ENCODE measurements at places on chromosomes 6 and 20.

- DNase-seq: no peak
These were observed 44.5 kb upstream of the DACT2 start for GRCh38 chr6:168363811-168364792.

DNA sequence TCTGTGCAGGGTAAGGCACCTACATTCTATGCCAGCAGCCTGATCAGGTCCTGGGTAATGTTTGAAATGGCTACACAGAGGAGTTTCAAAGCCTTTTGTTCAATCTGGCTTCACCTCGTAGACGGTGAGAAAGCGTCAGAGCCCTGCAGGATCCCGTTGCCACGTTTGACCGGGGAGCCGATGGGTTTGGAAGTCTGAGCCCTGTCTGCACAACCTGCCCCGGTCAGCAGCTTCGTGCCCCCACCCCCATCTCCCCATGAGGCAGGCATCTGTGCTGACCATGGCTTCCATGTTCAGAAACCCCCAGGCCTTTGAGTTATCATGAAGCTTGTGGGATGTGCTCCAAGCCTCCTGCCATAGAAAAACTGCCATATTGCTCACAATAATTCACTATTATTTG is 63.9 kb downstream of the PTPN1 start:
- no peak for DNase-seq

DNA sequence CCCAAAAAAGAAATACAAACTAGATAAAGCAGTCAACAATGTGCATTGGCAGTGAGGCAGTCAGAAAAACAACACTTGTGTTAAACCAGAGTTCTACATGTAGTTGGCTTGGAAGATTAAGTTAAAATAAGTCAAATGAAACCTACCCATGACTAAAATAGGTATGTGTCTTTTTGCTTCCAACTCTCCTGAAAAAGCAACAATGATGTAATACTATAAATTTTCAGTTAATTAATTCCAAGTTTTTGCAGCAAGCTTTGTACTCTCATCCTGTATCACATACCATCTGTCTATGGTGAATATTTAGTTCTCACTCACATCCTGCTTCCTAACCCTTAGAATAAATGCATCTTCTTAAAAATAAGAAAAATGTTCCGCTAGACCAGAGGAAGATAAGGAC is 261.5 kb downstream of the KIF16B start:
- DNase-seq: no peak

DNA sequence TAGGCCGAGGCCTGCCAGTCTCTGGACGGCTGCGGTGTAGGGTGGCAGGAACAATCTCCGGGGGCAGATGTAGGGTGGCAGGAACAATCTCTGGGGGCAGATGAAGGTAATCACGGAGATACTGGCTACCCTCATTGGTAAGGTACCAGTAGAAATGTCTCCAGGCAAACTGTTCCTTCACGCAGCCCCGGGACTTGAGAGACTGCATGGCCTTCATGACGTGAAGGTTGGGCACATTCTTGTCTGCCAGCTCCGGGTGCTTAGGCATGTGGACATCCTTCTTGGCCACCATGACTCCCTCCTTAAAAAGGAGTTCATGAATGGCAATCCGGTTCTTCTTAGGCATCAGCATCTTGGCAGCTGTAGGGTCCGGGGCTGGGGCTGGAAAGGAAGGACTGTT is 6.1 kb downstream of the FAM110A start:
- DNase-seq: no peak

DNA sequence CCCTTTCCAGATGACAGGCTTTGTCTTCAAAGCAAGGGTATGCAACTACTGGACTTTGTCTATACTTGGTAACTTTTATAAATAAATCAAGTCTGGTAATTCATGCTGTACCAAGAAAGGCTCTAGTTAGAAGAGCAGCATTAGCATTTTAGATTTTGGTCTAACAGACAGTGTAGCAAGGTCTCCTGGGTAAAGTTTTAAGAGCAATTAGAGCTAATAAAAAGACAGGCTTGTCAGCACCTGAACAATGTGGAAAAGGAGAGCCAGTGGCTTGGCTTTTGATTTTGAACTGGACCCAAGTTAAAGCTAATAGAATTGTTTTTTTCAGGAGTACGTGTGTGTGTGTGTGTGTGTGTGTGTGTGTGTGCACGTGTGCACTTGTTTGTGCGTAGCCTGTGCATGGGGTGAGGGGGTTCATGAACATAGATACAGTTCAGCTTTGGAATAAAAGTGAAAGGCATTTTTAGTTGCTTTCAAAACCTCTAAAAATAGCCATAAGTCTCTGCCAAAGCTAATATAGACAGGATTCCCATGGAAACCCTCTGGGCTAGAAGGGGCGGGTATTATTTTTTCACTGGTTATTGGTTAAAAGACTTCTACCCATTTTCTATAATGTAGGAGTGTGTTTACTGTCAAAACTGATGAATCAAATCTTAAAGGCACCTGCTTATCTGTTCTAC is 138.4 kb downstream of the KCNQ5 start:
- no peak for DNase-seq

DNA sequence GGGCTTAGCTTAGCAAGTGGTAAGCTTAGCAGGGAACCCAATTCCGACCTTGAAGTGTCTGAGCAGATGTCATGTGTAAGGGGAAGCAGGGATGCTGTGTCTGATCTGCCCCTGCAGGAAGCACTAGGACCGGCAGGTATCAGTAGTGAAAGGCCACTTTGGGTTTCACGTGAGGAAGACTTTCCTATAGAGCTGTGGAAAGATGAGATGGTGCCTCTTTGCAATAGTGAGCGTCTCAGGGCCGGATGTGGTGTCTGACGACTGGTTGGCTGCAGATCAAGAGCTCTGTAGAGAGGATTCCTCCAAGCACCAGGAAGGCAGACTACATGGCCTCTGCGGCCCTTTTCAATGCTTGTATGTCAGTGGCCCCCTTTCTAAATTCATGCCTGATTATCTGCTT is 98.3 kb downstream of the TIAM2 start:
- no peak for DNase-seq

- no peak for DNase-seq
These were observed 120.4 kb downstream of the OGFRL1 start for GRCh38 chr6:71408787-71409723.

DNA sequence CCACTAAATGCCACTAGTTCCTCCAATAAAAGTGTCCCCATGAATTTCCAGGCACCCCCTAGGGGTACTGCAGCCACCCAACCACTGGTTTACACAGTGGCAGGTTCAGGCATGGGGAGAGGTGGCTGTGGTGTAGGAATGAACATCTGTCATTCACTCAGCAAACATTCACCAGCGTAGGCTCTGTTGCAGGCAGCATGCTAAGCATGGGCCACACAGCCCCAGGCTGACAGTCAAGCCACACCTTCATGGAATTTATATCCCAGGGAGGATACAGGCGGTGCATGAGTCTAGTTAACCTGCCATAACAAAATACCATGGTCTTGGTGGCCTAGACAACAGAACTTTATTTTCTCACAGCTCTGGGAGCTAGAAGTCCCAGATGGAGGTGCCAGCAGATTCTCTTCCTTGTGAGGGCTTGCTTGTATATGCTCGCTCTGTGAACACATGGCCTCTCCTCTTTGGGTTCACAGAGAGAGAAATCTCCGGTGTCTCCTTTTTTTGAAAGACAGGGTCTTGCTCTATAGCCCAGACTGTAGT is 135.7 kb downstream of the EYA2 start:
- no peak for DNase-seq

GRCh38 chr6:98932381-98932780 is 15.4 kb downstream of the FBXL4 start:
- no peak for DNase-seq

DNA sequence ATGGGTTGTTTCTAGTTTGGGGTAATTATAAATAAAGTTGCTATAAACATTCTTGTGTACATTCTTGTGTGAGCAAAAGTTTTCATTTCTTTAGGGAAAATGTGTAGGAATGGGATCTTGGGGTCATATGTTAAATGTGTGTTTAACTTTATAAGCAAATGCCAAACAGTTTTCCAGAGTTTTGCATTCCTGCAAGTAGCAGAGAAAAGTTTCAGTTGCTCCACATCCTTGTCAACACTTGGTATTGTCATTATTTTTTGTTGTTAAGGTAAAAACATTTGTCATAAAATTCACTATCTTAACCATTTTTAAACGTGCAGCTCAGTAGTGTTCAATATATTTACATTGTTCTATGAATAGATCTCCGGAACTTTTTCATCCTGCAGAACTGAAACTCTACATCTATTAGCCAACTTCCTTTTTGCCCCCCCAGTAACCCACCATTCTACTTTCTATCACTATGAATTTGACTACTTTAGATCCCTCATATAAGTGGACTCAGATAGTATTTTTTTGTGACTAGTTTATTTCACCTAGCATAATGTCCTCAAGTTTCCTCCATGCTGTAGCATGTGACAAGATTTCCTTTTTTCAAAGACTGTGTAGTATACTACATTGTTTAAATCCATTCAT is 48.4 kb downstream of the PHACTR2 start:
- DNase-seq: no peak

GRCh38 chr6:165244524-165245247 is 64.7 kb downstream of the C6orf118 start:
- no peak for DNase-seq

GRCh38 chr20:4689220-4689619 is 32.5 kb upstream of the PRND start:
- DNase-seq: no peak

GRCh38 chr6:158568549-158568948 is 8.7 kb downstream of the TMEM181 start:
- DNase-seq: no peak

DNA sequence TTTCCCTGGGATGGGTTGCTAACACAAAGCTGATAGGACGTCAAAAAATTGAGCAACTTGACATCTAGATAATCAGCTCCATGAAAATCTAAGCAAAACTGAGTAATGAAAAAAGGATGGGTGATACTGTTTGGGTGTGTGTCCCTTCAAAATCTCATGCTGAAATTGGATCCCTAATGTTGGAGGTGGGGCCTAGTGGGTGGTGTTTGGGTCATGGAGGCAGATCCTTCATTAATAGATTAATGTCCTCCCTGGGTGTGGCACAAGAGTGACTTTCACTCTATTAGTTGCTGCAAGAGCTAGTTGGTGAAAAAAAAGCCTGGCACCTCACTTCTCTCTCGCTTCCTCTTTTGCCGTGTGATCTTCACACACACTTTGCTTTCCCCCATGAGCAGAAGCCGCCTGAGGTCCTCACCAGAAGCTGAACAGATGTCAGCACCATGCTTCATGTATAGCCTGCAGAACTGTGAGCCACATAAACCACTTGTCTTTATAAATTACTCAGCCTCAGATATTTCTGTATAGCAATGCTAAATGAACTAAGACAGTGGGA is 160.9 kb downstream of the FRK start:
- DNase-seq: no peak

- no peak for DNase-seq
These were observed 52.9 kb upstream of the TAB2 start for GRCh38 chr6:149264629-149265028.

Data from K562 (cell line).